ENCODE measurements at places on chromosomes 5 and 9. TPM values are rescaled to one million over a fixed set of nuclear protein-coding genes. Genes with fewer than 3 reads are reported as not detected.
A peak's percentile ranks its signal among the peaks of the same experiment; 100 is the strongest.

DNA sequence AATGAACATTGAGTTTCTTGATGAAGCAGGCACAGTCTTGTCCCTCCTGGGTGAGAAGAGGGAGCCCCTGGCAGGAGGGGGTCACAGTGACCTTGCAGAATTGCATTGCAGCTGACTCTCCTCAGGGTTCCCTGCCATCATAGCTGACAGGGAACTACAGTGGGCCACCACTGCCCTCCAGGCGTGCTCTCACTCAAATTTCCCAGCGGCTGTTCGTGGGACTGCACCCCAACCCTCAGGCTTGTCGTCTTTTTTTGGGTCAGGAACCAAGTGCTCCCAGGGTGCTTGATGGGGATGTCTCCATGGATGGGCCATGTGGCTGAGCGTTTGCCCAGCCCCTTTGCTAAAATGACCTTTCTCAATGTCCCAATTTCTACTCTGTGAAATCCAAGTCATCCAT is 215.8 kb downstream of the MELK start:
- no peak for DNase-seq
- H3K27me3 ChIP-seq, result no peaks in the 10 kb centered on the region
- no peak overlapping the region for H3K27ac ChIP-seq
- no peaks in the 10 kb centered on the region for H3K36me3 ChIP-seq
- no peak overlapping the region for H3K4me3 ChIP-seq

GRCh38 chr5:5298068-5298633 is 124.3 kb upstream of the ICE1 start:
- H3K27me3 ChIP-seq, result no peaks in the 10 kb centered on the region
- H3K4me3 ChIP-seq, result no peak overlapping the region
- H3K36me3 ChIP-seq, result no peaks in the 10 kb centered on the region

DNA sequence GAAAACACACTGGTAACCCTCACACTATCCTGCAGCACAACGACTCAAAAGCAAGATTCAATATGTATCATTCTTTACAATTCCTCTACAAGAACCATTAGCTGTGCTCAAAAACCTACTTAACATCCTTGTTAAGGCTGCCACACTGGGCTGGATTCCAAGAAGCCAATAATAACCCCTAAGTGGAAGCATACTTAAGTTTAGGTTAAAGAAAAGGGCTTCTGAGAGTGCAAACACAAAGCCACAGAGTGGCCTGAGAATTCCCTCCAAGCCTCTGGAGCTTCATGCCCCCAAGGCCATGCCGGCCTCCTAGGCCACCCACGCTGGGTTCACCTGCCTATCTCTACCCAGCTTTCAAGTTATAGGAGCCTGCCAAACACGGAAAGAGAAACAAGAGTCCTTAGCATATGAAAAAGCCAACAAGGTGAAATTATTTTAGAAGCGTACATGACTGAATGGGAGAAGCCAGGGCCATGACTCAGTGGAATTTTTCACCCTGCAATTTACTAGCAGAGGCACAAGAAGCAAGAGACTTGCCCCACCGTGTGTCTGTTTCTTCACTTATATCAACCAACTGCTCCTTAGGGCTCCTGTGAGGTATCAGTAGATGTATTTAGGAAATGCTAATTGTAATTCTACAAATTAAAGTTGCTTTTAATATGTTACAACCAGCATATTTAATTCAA is 293.0 kb downstream of the SPOCK1 start:
- no peaks in the 10 kb centered on the region for H3K36me3 ChIP-seq
- H3K27me3 ChIP-seq, result no peaks in the 10 kb centered on the region
- H3K4me3 ChIP-seq, result no peak overlapping the region
- H3K4me1 ChIP-seq, result no peaks in the 10 kb centered on the region
- no peak for DNase-seq

DNA sequence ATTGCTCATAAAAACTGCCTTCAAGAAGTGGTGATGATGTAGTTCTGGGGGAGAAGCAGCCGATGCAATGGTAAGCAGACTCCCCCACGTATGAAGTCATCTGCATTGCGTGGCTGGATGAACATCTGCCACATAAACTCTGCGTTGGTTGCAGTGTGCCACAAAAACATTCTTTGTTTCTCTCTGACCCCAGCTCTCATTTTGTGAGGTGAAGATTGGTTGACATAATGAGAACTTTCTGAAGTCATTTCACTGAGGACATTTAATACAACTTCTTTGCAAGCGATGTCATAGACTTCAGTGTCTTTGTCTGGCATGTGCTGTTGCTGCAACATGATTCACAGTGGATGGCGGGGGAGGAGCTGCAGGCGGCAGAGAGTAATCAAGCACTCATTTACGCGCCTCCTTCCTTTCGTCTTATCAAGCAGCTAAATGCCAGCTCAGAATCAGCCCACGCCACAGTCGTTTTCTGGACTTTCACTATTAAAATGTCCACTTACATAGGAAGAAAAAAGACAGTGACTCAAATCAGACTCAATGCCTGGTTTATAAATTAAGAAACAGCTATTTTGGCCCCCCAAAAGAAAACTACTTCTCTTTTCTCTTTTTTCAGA is 91.5 kb upstream of the NFIL3 start:
- H3K27ac ChIP-seq, result no peak overlapping the region
- H3K4me3 ChIP-seq, result no peak overlapping the region
- no peaks in the 10 kb centered on the region for H3K27me3 ChIP-seq
- no peaks in the 10 kb centered on the region for H3K4me1 ChIP-seq

DNA sequence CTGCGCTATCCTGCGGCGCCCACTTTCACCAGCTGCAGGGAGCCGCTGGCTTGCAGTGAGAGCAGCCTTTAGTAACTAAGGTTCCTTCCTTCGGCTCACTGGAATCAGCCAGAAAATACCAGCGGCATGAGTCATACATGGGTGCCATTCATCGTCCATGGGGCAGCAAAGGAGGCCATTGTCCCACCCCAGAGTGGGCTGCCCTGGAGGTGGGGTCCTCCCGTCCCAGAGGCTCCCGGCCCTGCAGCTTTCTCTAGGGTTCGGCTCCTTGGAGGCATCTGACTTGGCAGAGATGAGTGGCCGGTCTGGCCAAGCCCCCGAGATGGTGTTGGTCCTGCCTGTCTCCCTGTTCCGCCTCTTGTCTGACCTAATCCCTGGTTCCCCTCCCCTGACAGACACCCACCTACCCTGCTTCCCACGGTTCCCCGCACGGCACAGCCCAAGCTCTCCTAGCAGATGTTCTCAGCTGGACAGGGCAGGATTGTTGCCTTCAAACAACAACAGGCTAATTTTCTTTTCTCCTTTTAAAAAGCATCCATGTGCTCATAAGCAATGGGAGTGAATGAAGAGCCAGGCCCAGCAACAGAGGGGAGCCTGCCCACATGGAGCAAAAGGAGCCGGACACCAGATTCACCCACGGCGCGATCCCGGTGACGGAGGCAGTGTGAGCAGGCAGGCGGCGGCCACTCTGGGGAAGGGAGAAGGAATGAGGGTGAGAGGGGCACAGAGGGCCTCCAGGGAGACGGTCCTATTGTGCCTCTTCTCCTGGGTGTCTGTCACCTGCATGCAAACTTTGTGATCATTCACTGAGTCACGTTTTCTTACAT is 97.0 kb upstream of the COL5A1 start:
- peaks cover 7% of the 10 kb centered on the region for H3K4me1 ChIP-seq
- H3K36me3 ChIP-seq, result no peaks in the 10 kb centered on the region
- peak; percentile 80 for DNase-seq
- no peak overlapping the region for H3K27ac ChIP-seq

- peaks cover 38% of the 10 kb centered on the region for H3K4me1 ChIP-seq
- H3K27ac ChIP-seq, result peak overlapping the region; percentile 97
- no peaks in the 10 kb centered on the region for H3K27me3 ChIP-seq
- H3K4me3 ChIP-seq, result peak overlapping the region; percentile 70
- no peaks in the 10 kb centered on the region for H3K36me3 ChIP-seq
- peak; percentile 79 for DNase-seq
Observed at GRCh38 chr5:180810959-180811622, 8.5 kb upstream of the MGAT1 start.

GRCh38 chr5:3194271-3194670 is 401.4 kb upstream of the IRX1 start:
- no peak for DNase-seq
- no peak overlapping the region for H3K27ac ChIP-seq

DNA sequence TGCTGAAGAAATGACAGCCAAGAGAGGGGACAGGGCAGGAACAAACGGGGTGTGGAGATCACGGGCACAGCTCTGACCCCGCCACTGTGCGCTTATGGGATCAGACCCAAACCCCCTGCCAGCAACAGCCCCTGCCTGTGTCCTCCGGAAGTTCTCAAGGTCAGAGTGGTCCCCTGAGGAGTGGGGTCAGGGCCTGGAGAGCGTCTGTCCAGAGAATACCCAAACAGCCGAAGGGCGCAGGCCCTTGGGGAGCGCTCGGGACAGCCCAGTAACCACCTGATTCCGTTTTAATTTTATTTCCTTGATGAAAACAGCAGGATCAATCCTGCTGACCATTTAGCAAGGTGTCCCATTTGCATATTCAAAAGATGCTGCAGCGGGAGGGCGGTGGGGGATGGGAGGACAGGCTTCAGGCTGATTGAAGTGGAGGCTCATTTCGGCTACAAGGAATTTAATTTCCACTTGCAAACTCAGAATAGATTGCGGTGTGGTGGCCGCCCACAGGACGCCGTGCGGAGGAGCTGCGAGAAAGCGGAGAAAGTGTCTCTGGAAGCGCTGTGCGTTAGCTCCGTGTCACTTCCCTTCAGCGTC is 32.6 kb upstream of the TMEM250 start:
- no peaks in the 10 kb centered on the region for H3K36me3 ChIP-seq
- no peak for DNase-seq
- H3K4me1 ChIP-seq, result no peaks in the 10 kb centered on the region
- H3K27me3 ChIP-seq, result no peaks in the 10 kb centered on the region
- no peak overlapping the region for H3K27ac ChIP-seq

DNA sequence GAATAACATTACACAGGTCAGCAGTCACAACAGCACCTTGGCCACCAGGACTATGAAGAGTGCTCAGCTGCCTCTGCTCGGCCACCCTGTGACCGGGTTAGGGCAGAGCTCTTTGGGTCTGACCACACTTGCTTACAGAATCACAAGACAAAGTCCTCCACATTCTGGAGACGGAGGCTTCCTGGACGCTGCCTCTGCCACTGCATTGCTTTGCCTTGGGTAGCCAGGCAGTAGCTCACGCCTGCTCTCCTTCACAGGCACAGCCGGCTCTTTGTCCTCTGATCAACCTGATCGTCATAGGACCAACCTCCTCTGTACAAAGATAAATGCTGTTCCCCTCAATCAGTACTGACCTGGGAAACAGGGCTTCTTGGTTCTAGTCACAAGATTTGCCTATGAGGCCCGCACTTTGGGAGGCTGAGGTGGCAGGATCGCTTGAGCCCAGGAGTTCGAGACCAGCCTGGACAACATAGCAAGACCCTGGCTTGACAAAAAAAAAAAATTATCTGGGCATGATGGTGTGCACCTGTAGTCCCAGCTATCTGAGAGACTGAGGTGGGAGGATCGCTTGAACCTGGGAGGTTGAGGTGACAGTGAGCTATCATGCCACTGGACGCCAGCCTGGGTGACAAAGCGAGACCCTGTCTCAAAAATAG is 128.4 kb upstream of the IER5L start:
- H3K4me3 ChIP-seq, result no peak overlapping the region
- no peaks in the 10 kb centered on the region for H3K4me1 ChIP-seq
- H3K27me3 ChIP-seq, result no peaks in the 10 kb centered on the region
- no peak overlapping the region for H3K27ac ChIP-seq

- no peak overlapping the region for H3K27ac ChIP-seq
- H3K4me3 ChIP-seq, result no peak overlapping the region
- no peaks in the 10 kb centered on the region for H3K4me1 ChIP-seq
Observed at GRCh38 chr5:118228489-118228888, 759.9 kb downstream of the DTWD2 start.

KCTD16 gene
- 0.64 TPM for total RNA-seq

GPR151 gene
- not detected for total RNA-seq

HTR4 gene
- total RNA-seq, result 0.21 TPM

SHROOM1 gene
- total RNA-seq, result 49.4 TPM

All from ascending aorta (tissue), 2 donors.